ENCODE measurements at places on chromosomes 6 and 20.
A peak's percentile ranks its signal among the peaks of the same experiment; 100 is the strongest.

GRCh38 chr6:144768551-144769075 is 483.5 kb downstream of the UTRN start:
- no peak for DNase-seq

- no peak for DNase-seq
Measured at GRCh38 chr6:89921691-89922090, 27.4 kb downstream of the GJA10 start.

GRCh38 chr6:137927777-137928218 is 60.7 kb downstream of the TNFAIP3 start:
- DNase-seq = peak; percentile 81

DNA sequence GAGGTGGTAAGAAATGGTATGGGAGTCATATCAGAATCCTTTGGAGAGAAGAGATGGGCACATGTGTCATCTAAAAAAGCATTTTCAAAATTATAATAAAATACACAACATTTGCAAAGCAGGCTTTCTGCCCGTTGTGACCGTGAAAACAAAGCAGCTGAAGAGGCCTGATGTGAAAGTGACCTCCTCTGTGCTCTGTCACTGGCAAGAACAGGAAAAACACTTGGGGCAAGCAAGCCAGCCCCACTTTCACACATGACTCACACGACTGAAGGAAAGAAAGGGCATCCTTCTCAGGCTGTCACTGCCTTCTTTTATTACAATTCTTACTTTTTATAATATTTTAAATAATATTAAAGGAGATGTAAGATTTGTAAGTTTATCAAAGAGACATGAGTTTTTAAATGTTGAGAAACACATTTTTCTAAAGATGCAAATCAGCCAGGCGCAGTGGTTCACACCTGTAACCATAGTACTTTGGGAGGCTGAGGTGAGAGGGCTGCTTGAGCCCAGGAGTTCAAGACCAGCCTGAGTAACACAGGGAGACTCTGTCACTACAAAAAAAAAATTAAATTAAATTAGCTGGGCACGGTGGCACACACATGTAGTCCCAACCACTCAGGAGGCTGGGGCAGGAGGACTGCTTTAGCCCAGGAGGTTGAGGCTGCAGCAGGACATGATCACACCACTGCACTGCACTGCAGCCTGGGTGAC is 143.7 kb downstream of the BTBD9 start:
- no peak for DNase-seq

- peak; percentile 33 for DNase-seq
Measured at GRCh38 chr20:35305682-35306556, 13.7 kb upstream of the FAM83C start.

GRCh38 chr20:22223236-22223635 is 361.1 kb downstream of the FOXA2 start:
- no peak for DNase-seq

- DNase-seq = no peak
Measured at GRCh38 chr6:48951917-48952316, 511.1 kb downstream of the MMUT start.

DNA sequence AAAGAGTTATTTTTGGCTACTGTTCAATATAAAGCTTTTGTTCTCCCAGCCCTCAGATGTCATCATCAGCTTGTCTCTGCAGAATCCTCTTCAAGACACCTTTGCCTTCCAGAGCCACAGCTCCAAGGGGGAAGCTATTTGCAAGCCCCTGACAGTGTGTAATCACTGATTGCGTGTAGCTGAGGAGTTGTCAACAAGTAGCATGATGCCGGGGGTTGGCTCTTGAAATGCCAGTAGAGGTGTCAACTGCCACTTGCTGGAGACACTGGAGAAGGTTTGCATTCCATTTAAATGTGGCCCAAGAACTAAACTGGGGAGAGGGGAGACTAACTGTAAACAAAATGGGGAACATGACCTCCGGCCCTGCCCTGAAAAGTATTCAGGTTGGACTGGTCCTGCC is 44.3 kb upstream of the PDYN start:
- DNase-seq = no peak

DNA sequence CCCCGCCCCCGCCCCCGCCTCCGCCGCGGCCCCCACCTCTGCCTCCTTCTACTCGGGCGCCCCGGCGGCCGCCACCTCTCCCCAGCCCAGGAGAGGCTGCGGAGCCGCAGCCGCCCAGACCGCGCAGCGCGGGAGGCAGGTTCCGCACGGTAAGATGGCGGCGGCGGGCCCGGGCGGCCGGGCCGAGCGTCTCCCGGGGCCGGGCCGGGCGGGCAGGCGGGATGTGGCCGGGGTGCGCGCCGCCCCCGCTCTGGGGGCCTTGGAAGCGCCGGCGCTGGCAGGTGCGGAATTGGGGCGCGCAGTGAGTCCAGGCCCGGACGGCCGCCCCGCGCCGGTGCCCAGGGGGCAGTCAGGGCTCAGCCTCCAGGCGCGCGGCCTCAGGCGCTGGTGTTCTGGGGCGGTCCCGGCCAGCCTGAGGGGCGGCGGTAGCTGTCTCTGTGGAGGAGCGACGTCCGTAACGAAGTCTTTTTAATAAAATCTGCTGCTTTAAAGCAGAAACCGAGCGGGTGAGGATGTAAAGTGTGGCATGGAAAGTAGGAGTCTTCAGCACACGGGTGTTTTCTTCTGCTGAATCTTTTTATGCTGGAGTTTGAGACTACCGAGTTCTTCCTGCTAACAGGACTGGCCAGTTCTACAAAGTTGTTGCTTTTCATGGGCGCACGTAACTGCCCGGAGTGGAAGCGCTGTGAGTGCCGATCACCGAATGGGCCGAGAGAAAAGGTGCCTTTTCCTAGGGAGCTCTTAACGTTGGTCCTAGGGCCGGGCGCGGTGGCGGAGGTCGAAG is at the start of gene GID8:
TSS of gene GID8 (plus strand) at position 43 of the 784 bp plus-strand sequence. CDS start 3,356 bp downstream, outside the sequence.
- peak; percentile 40 for DNase-seq

DNA sequence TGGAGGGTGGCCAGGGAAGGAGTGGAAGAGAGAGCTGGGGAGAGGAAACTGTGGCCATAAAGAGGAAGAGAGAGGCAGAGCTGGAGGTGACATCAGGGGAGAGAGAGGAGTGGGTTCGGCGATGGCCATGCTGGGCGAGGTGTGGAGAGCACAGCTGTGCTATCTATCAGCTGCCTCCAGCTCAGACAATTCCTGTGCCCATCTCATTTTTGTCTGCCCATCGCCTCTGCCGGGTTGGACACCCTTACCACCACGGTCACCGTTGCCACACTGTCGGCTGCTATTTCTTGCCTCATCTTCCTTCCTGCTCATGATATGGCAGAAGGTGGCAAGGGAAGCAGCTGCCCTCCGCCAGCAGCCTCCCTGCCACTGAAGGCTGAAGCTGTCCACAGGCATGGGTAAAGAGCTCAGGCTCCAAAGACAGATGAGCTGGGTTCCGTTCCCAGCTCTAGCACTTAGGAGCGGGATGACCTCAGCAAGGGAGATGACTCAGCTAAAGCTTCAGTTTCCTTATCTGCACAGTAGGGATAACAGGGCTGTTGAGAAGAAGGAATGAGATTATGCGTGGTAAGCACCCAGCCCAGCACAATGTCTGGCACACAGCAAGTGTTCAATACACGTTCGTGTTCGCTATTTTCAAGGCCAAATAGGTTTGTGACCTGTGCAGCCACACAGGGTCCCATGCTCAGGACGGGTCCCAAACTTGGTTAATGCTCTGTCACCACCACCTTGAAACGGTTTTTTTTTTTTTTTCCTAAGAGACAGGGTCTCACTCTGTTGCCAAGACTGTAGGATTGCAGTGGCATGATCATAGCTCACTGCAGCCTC is 21.9 kb upstream of the TAF8 start:
- no peak for DNase-seq

GRCh38 chr20:9627219-9627618 is 112.8 kb downstream of the LAMP5 start:
- DNase-seq = no peak

DNA sequence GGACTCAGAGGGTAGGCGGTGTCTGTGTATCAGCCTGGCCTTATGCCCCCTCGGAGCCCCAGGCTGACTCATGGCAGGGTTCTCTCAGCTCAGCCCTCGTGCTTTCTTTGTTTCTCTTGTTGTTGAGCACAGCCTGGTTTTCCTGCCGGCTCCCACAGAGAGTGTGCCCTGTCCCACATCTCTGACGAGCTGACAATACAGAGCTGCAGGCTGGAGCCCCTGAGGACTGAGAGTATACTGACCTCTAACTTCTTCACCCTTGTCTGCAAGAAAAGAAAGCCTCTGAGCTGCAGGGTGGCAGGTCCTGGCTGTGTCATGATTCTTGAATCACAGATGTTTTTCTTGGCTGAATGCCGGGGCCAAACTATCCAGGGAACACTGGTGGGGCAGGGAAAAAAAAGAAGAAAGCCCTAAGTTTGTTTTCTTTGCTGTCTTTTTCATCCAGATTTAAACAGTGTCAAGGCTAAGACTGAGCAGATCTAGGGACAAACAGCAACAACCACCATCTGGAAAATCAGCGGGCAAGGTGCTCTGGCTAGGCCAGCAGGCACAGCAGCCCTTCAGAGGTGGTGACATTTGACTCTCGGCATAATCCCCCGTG is 63.3 kb upstream of the ZNF133 start:
- no peak for DNase-seq

DNA sequence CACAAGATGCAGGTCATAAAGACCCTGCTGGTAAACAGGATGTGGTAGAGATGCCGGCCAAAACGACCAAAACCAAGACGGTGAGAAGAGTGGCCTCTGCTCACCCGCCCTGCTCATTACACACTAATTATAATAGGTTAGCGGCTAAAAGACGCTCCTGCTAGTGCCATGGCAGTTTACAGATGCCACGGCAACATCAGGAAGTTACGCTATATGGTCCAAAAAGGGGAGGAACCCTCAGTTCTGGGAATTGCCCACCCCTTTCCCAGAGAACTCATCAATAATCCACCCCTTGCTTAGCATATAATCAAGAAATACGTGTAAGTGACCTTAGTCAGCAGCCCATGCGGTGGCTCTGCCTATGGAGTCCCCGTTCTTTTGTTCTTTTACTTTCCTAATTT is 17.6 kb downstream of the BHLHE23 start:
- DNase-seq = peak; percentile 38

- peak; percentile 47 for DNase-seq
Measured at GRCh38 chr6:151379933-151380847, 11.2 kb downstream of the ZBTB2 start.

DNA sequence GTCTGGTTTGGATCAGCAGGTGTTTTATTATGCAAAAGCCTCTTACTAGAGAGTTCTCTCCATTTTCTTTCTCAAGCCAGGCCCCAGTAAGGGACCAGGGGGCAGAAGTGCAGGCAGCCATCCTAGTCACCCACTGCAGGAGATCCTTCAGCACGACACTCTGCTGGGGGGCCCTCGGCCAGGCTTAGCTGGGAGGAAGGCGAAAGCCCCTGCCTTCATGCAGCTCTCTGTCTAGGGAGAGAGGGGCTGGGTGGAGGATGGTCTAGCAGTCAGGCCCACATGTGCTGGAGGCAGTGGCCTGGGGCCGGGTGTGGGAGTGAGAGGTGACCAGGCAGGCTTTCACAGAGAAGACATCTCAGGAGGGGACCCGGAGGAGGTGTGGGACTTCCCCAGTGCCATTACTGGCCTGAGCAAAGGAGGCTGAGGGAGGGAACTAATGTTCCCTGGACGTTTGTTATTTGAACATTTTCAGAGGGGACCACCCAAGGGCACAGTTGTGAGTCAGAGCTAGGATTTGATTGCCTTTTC is 33.5 kb upstream of the VSTM2L start:
- DNase-seq = no peak

DNA sequence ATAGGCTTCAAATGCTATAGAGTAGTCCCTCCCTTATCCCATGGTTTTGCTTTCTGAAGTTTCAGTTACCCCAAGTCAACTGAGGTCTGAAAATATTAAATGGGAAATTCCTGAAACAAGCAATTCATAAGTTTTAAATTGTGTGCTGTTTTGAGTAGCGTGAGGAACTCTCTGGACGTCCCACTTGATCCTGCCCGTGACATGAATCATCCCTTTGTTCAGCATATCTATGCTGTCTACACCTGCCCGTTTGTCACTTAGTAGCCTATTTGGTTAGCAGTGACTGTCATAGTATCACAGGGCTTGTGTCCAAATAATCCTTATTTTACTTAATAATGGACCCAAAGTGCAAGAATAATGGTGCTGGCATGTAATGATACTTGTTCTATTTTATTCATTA is 5.0 kb downstream of the PCMT1 start:
- no peak for DNase-seq

DNA sequence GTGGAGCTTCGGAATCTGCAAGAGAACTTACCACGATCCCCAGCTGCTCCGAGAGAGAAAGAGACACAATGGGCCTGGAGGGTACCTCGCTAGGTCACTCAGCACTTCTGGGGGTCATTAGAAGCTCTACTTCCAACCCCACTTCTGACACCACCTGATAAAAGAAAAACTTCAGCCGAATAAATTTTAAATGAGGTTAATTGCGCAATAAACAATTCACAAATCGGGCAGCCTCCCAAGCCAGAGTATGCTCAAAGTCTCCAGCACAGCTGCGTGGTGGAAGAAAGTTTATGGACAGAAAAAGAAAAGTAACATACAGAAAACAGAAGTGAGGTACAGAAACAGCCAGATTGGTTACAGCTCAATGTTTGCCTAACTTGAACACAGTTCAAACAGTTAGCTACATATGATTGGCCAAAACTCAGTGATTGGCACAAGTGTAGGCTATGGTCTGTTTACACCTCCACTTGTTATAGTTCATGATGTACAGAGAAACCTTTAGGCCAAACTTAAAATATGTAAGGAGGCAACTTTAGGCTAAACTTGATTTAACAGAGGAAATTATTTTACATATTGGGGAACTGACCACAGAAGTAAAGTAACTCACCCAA is 52.6 kb downstream of the COL11A2 start:
- DNase-seq = no peak

DNA sequence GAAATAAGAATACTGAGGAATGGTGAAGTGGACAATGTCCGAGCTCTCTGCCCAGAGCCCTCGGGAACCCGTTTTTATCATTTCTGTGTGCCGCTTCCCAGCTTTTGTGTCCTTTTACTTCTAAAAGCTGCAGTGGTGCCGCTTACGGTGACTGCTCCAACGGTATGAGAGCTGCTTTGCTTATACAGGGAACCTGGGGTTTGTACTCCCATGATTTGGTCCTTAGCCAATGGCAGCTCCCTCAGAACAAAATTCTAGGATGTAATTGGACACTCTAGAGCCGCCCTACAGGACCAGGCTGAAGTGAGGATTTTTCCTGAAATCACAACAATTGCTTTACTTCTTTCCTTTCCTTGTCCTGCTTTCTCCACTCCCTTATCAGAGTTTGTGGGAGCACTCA is 24.2 kb upstream of the PCSK2 start:
- DNase-seq = no peak

DNA sequence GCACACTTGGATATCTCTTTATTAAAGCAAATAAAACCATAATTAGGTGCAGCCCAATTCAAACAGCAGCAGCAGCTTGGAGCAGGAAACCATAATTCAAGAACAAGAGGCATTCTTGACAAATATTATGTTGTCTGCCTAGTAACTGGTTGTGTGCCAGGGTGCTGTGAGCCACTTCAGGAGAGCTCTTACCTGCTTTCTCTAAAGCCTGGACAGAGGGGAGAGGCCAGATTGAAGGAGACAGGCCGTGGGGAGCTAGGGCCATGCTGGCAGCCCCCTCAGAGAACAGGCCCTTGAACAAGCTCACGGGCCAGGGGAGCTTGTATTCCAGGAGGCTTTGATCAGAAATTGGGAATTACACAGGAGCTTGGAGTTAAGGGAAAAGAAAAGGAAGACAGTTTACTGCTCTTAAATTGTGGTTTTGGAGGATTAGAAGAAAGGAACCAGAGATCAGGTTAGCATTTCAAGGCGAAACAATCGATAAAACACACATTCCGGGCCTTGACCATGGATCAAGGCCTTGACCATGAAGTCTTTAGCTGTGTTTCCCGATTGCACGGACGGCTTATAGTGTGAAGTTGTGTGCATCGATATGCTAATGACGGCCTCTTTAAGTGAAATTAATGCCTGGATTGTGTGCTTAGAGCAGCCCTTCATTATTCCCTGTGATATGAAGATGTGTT is 69.8 kb upstream of the NKX2-2 start:
- no peak for DNase-seq
